ENCODE measurements at places on chromosomes 3 and 15.
A peak's percentile ranks its signal among the peaks of the same experiment; 100 is the strongest.

- no peak for DNase-seq
These were observed 97.7 kb downstream of the PLCL2 start for GRCh38 chr3:16982460-16982859.

GRCh38 chr3:112047264-112047663 is 12.7 kb downstream of the TMPRSS7 start:
- DNase-seq: no peak

GRCh38 chr15:90872486-90873184 is 4.2 kb downstream of the FURIN start:
- no peak for DNase-seq

GRCh38 chr3:194250098-194251002 is 100.8 kb downstream of the CPN2 start:
- DNase-seq: no peak

GRCh38 chr15:25059698-25060471 is 105.1 kb downstream of the SNRPN start:
- DNase-seq: no peak

DNA sequence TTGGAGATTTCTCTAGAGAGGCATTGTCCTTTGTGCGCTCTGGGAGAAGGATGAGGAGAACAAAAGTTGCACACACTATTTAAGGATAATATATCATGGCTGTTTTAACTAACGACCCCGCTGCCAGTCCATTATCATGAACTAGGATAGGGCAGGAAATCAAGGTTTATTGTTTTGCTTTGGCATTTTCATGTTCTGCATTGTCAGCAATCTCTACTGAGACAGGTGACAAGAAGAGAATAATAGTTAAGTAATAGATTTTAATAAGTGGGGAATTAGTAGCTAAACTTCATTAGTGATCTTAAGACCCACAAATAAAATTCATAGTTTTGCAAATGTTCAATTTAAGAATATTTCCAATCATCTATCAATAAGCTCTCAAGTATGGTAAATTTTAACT is 20.6 kb upstream of the GMNC start:
- DNase-seq: no peak

GRCh38 chr3:56219894-56220805 is 248.1 kb downstream of the ERC2 start:
- DNase-seq: no peak

- DNase-seq: no peak
These were observed 111.8 kb downstream of the IGF2BP2 start for GRCh38 chr3:185713015-185713414.

GRCh38 chr3:112011376-112011940 is 12.7 kb downstream of the TAGLN3 start:
- no peak for DNase-seq

GRCh38 chr3:127475391-127475790 is 115.1 kb downstream of the TPRA1 start:
- DNase-seq: no peak

DNA sequence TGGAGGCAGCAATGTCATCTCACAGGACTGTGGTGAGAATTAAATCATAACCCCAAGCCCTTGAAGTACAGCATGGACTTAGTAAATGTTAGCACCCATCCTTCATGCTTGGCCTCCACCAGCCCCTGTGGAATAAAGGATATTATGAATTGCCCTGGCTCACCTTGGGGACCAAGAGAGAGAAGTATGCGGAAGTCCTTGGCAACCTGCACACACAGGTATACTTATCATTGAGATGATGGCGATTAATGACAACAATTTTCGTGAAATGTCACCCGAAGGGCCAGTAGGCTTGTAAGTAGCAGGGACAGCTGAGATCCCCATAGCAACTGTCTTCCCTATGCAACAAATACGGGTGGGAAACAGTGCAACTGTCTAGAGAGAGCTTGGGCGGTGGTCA is 102.0 kb downstream of the FAM43A start:
- no peak for DNase-seq

DNA sequence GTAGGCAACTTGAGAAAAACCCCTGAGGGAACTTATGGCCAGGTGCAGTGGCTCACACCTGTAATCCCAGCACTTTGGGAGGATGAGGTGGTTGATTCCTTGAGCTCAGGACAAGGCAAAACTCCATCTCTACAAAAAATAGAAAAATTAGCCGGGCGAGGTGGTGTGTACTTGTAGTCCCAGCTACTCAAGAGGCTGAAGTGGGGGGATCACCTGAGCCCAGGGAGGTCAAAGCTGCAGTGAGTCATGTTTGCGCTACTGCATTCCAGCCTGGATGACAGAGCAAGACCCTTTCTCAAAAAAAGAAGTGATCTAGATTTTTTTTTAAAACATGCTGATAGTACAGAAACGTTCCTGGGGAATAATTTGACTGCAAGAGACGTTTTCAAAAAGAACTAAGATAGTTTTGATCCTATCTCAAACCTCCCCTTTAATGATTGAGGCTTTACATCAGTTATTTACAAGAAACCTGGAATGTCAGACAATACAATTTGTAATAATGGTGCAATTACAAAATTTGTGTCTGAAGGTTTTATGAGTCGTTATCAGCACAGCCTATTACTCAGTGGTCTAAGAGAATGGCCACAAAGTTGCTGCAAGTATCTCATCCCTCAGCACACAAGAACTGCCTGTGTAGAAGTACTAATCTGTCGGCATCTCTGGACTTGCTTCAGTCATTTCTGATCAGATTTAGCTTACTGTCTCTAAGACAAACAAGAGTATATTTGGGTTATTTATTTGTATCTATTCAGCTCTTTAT is 32.2 kb upstream of the KLHL25 start:
- DNase-seq: no peak

DNA sequence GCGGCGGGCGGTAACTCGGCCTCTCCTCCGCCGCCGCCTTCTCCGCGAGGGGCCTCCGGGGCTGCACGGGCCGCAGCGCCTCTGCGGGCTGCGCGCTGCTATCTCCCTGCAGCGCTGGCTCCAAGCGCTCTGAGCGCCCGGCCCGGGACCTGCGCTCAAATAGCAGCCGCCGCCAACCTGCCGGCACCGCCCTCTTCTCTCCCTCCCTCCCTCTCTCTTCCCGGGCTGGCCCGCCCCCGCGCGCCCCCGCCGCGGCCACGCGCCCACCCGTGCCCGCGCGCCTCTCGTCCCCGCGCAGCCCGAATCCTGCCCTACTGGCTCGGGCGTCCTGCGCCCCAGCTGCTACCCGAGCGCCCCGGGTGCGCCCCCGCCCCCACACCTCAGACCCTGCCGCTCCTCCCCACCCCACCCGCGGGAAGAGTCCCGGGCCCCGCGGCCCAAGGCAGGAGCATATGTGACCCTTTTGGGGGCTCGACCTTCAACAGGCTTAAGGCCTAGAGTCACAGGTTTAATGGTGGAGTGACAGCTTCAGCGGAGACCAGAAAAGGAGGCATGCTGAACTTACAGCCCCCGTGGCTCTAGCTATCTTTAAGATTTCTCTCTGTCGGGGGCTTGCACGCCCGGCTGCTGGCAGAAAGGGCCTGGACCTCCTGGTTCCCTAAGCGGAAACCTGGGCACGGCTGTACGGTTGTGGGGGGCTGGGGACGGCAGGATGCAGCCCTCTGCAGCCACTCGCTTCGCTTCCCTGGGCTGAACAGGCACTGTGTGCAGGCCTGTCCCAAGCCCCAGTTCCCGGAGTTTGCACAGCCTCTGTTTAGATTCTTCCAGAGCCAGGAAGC is at the start of gene CACNA2D2:
Gene CACNA2D2 (minus strand): TSS at position 131 of the 839 bp plus-strand sequence. CDS start 211 bp downstream, outside the sequence.
- peak; percentile 47 for DNase-seq

GRCh38 chr3:151067158-151067557 is 18.3 kb upstream of the MED12L start:
- DNase-seq: no peak

DNA sequence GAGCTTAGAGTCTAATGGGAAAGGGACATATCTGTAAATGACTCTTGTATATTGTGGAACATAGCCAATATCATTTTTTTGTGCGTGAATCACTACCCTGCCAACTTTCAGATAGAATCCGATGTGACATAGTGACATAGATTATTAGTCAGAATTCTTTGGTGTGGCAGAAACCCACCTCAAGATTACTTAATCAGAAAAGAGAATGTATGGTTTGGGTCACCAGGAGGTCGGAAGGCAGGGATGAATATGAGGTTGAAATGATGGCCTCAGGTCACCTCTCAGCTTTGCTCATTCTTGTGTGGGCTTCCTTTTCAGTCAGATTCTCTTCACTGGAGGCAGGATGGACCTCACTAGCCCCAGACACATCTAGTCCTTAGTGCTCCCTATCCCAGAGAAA is 41.4 kb downstream of the SNAPC5 start:
- DNase-seq: no peak

Data from stimulated activated CD8-positive, alpha-beta memory T cell treated with anti-CD3 and anti-CD28 coated beads, Interleukin-12 subunit alpha, Interleukin-12 subunit beta, amount 100 ng/mL, for 1 hour (primary cell).